Natural killer cell treated with Interleukin-12 subunit alpha and Interleukin-12 subunit beta and Interleukin-15 and Interleukin-18, amount 100 ng/mL, for 72 hours (primary cell): ENCODE measurements at places on chromosomes 4 and X. TPM values are rescaled to one million over a fixed set of nuclear protein-coding genes. Genes with fewer than 3 reads are reported as not detected.

ARMCX5 gene
- total RNA-seq, result 4.5 TPM

PCSK1N gene
- total RNA-seq, result 0.55 TPM

RRH gene
- not detected for total RNA-seq

COL4A5 gene
- not detected for total RNA-seq

PCYT1B gene
- not detected for total RNA-seq

MAGEB17 gene
- not detected for total RNA-seq

TLL1 gene
- not detected for total RNA-seq

VCX gene
- total RNA-seq, result not detected

PAGE4 gene
- total RNA-seq, result not detected

RTL3 gene
- total RNA-seq, result not detected

DNA sequence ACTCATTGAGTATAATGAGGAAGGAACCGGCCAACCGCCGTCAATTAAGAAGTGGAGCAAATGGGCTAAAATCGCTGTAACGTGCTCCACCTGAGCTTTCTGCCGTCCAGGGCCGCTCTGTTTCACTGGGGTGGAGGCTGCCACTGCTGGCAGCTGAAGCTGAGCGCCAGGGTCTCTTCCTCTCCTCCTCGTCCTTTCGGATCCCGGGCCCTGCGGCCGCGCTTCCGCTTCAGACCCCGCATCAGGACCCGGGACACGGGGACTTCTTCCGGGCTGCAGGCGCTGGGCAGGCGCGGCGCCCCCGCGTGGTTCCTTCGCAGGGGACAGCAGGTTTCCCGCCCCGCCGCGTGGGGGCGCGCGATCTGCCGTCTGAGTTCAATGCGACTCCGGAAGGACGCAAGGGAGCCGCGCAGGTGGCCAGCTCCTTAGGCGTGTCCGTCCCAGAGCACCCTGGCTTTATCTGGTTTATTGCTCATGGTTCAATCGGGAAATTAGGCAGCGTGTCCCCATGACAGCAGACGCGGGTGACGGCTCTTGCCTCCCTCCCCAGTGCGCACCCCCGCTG is 519.8 kb downstream of the TRIML1 start:
- no peak for DNase-seq

- DNase-seq, result peak; percentile 67
Observed at GRCh38 chrX:134171661-134172587, 65.1 kb upstream of the CCDC160 start.

DNA sequence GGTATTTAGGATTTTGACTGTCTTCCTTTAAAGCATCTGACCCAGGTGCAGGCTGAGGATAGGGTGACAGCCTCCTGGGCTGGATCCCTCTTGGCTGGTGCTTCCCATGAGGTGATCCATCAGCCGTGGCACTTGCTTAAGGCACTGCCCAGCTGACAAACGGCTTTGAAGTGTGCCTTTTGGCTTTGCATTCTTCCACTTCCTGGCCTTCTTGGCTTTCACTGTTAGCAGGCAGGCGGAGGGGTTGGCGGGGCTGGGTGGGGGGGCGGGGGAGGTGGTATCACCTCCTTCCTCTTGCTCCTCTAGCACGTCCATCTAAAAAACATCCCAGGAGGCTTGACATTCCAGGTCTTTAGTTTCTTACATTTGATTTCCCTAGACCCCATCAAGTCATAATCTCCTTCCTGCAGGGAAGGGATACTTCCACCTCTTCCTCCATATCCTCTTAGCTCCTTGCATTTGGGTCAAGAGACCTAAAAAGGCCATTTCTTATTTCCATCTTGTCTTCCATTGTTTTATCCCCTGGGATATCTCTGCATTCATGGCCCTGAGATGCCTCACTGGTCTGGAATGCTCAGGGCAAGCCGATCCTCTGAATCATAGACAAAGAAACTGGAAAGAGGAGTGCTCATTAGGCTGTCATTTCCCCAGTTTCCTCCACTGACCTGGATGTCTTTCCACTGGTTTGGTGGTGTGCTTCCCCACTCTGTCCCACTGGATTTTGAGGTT is 11.3 kb upstream of the APLN start:
- no peak for DNase-seq

- DNase-seq, result no peak
Observed at GRCh38 chr4:147589586-147589985, 27.6 kb upstream of the TMEM184C start.

GRCh38 chr4:8459867-8460445 is 19.4 kb downstream of the TRMT44 start:
- peak; percentile 42 for DNase-seq

- no peak for DNase-seq
Observed at GRCh38 chr4:174388461-174389145, 104.9 kb downstream of the CEP44 start.

- no peak for DNase-seq
Observed at GRCh38 chr4:7029921-7030320, 13.3 kb upstream of the TADA2B start.

- DNase-seq, result no peak
Observed at GRCh38 chr4:97252615-97253154, 890.6 kb downstream of the STPG2 start.

DNA sequence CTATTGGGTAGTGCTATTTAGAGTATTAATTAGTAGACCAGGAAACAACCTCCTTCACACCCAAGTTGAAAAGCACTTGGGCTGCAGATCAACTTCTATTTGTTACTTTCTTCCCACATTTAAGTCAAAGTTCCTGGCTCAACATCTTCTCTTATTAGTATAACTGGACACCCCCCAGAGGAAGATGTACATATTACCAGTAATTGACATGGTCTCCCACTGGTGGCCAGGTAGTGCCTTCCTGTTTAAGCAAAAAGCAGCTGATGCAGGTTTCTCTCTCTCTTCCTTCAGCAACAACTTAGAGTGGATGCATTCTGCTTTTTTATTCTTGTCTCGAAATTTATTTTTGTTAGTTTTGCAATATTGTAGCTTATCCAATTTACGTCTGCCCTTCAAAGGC is 438.1 kb downstream of the GBA3 start:
- no peak for DNase-seq

DNA sequence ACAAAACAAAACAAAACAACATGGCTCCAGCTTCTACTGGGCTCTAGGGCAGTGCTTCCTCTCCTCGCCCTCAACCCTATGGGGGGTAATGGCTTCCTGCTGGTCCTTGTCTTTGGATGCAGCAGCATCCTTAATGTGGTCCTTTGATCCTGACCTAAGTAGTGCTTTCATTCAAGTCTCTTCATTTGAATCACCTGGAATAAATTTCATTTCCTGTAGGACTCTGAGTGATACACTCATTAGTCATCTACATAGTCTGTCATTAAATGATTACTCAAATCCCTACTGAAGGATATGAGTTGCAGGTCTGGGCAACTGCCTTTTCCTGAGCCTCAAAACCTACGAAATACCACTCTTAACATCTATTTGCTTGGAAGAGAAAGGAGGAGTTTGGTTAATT is 54.5 kb downstream of the RHOH start:
- no peak for DNase-seq

DNA sequence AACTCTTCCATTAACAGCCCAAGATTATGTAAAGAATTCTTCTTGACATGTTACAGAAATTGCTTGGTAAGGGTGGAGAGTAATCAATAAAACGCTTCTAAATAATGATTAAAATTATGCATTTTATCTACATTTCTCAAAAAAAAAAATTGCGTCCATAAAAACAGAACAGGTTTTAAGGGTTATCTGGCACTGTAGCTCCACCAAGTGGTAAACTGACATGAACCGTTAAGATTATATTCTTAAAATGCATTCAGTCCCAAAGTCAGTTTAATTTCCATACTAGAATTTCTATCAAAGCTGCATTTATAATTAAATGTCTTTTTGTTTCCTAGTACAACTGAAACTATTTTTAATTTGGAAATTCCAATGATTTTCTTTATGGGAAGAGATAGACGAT is 214.0 kb upstream of the UGT8 start:
- DNase-seq, result no peak

- no peak for DNase-seq
Observed at GRCh38 chrX:23365541-23365940, 30.9 kb downstream of the PTCHD1 start.

GRCh38 chrX:31178769-31179125 is 106.9 kb upstream of the FTHL17 start:
- no peak for DNase-seq

DNA sequence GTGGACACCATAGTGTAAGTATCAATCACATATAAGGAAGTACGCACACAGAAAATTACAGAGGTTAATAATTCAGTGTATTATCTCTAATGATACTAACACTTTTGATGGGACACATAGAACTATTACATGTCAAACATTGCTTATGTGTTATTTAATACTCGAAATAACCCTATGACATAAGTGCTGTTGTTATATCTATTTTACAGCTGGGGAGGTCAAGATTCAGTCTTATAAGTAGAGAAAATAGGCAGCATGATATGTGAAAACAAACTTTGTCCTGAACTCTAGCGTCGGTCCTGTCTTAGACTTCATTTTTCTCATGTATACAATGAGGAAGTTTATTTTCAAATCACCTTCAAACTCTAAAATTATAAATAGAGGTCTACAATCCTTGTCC is 23.2 kb downstream of the ENPEP start:
- no peak for DNase-seq

- DNase-seq, result no peak
Observed at GRCh38 chr4:81120055-81120454, 89.5 kb downstream of the BMP3 start.

- no peak for DNase-seq
Observed at GRCh38 chrX:143472347-143472938, 44.8 kb downstream of the SPANXN3 start.

GRCh38 chr4:5084911-5085475 is 33.7 kb downstream of the STK32B start:
- no peak for DNase-seq

- no peak for DNase-seq
Observed at GRCh38 chr4:3384391-3384770, 57.4 kb upstream of the HGFAC start.

GRCh38 chr4:113541933-113542332 is 219.6 kb downstream of the CAMK2D start:
- DNase-seq, result no peak

GRCh38 chr4:53023677-53024299 is 161.7 kb downstream of the RASL11B start:
- DNase-seq, result no peak

DNA sequence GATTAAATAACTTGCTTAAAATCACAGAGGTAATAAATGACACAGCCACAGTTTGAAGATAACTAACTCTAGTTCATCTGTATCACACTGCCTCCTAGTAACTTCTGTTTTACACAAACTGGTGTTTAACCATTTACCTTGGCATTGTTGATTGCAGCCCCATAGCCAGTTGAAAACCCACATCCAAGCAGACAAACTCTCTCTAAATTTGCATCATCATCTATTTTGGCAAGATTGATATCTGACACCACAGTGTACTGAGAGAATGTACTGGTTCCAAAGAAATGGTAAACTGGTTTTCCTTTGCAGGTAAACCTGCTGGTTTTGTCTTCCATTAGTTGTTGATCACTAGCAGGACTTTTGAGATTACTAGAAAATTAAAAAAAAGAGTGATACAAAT is 7.8 kb downstream of the ADH4 start:
- no peak for DNase-seq

DNA sequence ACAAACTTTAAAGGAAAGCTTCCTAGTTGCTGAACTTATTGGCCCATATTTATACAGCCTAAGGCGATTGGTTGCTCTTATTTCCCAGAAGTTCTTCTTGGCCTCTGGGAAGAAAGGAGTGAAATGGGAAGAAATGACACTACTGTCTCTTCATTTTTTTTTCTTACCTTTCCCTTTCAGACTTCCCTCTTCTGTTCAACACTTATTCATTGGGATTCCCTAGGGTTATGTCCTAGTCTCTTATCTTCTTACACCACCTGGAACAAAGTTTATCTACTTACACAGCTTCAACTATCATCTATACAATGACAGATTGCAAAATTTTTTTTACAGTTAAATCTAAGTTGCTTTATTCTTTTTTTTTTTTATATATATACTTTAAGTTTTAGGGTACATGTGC is 68.0 kb downstream of the SNX12 start:
- no peak for DNase-seq

DNA sequence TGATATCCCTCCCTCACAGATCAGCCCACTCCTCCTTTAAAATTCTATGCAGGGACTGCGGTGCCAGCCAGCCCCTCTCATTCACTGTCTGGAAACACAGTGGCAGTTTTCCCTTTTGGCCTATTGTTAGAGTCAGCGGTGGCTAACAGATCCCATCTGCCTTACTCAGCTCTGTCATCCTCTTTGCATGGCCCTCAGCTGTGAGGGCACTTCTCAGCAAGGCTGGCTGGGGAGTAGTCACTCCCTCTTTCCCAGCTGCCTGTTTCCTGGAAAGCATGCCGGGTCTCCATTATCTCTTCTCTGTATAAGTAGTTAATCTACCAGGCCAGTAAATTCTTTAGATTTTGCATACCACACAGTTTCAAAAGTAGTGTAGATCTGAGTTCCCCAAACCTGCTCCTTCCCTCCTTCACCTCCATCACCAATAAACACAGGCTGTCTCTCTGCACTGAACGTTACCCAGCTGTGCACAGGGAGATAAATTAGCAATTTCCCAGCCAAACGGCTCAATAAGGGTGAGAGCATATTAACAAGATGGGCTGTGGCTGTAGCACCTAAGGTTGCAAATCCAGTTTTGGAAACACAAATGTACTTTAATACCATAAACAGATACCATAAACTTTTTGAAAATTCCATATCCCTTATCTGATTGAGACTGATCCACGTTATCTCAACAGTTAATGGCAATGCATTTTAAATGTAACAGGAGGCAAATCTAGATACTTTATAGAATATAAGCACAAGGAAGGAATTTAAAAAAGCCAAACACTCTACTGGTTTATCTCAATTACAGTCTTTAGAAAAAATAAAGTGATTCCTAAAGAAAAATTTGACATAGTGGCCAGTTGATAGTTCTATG is 229.3 kb downstream of the ANKRD50 start:
- no peak for DNase-seq

DNA sequence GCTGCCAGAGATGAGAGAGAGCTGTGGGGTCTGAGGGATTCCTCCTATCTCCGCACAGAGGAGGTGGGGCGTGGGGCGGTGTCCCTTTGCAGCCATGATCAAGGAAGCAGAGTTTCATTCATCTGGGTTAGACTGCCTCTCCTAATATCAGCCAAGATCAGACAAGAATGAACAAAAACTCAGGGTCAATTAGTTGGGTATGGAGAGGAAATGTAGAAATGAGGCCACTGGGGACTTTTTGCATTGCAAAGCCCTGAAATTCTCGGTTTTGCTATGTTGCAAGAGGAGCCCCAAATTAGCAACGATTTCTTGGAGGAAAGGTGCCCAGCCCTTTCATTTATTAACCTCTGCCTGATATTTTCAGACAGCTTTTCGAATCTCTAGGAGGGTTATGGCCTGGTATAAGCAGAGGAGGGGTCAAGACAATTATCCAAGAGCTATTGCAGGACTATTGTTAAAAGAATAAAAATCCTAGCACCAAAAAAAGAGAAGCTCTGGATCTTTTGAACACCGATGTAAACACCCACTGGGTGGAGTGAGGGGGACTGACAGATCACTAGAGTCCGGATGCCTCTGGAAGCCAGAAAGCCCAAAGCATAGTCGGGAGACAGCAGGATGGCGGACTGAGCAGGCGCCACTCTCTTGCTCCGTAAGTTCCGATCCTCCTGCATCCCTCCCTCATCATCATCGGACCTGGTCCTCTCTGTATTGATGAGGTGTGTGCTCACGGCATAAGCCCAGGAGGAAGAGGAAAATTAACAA is 34.4 kb upstream of the ACSL1 start:
- no peak for DNase-seq

GRCh38 chrX:48918301-48918642 is 552 bp downstream of the PIM2 start:
- no peak for DNase-seq

GRCh38 chr4:78136109-78137081 is 79.3 kb downstream of the FRAS1 start:
- DNase-seq, result no peak
